ENCODE measurements at places on chromosomes 4 and X.

- DNase-seq: peak; percentile 20
These were observed 166.0 kb downstream of the FBXW7 start for GRCh38 chr4:152369902-152370295.

DNA sequence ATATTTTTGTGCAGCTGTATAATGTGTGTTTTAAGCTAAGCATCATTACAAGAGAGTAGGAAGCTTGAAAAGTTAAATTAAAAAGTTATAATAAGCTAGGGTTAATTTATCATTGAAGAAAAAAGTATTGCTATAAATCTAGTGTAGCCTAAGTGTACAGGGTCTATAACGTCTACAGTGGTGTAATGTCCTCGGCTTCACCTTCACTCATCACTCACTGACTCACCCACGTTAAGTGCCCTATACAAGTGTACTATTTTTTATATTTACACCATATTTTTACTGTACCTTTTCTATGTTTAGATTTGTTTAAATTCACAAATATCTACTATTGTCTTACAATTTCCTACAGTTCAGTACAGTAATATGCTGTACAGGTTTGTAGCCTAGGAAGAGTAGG is 23.5 kb downstream of the ARAP2 start:
- DNase-seq: no peak

- DNase-seq: no peak
These were observed 80.0 kb downstream of the UGT2B28 start for GRCh38 chr4:69360271-69360670.

GRCh38 chrX:25007059-25008053 is 8.4 kb downstream of the ARX start:
- DNase-seq: no peak

GRCh38 chr4:176002007-176002613 is 63.5 kb upstream of the WDR17 start:
- DNase-seq: no peak

DNA sequence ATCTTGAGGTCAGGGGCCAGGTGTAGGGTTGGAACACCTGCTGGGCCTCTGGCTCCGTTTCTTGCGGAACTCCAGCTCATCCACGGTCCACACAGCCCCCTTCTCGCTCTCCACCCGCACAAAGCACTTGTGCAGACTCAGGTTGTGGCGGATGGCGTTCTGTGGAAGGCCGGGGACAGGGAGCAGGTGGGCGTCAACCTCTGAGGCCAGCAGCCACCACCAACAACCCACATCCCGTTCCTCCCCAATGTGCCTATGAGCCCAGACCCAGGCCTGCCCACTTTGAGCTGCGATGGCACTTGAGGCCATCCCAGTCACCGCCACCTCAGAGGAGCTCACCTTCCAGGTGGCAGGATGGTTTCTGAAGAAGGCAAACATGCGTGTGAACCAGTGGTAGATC is 13.2 kb downstream of the FOXP3 start:
- DNase-seq: no peak

GRCh38 chr4:158193171-158193749 is 17.0 kb upstream of the TMEM144 start:
- DNase-seq: no peak

GRCh38 chr4:105674011-105674410 is 34.5 kb downstream of the INTS12 start:
- DNase-seq: no peak

DNA sequence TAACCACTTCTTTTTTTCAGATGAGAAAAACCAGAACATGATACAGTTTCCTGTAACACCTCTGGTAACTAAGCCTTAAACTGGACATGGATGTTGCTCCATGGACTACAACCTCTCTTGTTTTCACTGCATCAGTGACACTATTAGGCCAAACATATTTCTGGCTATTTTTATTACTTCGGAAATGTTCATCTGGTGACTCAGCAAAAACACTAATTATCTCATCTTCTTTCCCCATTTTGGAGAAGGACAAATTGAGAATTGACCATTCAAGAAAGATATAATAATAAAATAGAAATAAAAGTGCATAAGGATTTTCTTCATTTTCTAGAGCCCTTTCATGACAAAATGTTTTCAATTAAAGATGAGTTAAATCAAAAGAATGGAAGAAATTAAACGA is 361.9 kb upstream of the TECRL start:
- no peak for DNase-seq

DNA sequence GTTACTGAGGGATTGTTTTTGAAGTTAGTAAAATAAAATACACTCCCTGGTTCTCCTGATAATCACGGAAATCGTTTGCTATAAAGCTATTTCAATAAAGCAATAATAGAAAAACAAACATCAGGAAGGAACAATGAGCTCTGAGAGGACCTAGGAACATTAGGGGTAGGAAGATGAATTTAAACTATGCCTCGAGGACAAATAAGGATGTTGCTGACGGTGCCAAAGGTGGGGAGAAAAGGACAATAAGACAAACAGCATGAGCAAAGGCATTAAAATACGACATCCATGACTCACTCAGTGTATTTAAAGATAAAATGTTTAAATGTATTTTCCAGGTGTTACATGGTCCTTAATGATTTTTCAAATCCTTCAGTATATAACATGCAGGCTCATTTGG is 110.3 kb downstream of the MTNR1A start:
- no peak for DNase-seq

Data from CD4-positive, alpha-beta T cell treated with Interleukin-17A for 1 hour (primary cell).